Cerebellar nuclear complex (tissue), 1 donor: ENCODE measurements at places on chromosomes 6 and 20.

DNA sequence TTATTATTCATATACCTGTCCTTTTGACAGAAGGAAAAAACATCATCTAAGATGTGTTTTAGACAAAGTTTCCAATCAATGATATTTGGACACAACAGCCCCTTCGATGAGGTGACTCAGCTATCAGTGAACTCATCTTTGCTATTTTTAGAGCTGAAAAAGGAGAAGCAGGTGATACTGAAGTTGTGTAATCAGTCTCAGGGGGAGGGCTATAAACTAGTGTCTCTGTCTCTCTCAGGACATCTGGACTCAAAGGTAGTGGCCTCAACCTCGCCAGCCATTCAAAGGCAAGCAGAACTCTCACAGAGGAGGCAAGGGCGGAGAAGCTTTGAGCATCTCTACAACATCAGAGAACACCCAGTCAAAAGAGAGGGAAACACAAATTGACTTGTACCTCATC lies 135.4 kb downstream of the BFSP1 start:
- DNase-seq, result no peak

DNA sequence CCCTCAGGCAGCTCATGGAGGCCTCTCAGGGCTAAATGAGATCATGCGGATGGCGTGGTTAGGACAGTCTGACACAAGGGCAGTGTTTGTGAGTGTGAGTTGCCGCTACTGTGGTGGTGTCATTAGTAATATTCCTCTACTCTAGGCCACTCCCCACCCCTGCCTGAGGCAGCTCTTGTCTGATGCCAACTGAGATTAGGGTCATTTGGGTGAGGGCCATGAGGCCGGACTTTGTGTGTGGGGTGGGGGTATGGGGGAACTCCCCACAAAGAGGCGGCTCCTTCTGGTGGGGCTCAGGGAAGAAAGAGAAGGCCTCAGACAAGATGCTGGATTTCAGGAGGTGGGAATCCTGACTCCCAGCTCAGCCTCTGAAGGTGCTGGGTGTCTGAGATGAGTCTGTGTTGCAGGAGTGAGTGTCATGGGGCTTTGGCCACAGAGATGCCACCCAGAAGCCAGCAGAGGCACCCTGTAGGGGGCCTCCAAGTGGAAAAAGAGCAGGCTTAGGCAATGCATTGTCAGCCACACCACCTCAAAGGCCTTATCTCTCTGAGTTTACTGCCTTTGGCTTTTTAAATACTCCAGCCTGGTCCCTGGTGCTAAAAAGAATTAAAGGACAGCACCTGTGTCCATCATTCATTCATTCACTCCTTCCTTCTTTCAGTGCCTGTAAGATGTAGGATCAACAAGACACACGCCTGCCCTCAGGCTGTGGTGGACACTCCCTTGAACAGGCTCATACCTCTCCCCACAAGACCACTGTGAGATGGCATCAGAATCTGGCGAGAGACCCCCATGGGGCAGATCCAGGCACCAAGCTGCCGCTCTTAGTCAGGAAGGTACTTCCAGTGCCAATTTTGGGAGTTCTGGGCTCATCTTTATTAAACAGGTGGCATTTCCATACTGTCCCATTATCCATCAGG lies 175.2 kb downstream of the MRPL14 start:
- DNase-seq, result no peak

DNA sequence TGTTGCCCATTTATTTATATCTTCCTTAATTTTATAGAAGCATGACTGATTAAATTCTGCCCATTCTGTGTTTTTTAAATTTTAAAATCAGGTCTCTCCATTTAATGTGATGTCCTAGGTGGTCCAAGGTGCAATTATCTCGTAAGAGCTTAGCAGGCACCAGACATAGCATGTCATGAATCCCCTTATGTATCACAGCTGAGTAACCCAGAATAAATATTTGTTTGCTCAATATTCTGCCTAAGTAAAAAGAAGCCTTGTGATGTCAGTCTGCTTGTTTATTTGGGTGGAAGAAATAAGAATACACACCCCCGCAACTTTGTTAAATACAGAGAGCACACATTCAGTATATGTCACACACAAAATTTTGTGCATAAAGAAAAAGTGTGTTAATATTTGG lies 211.3 kb downstream of the FARS2 start:
- no peak for DNase-seq

GRCh38 chr6:36714511-36714910 lies 16.9 kb downstream of the RAB44 start:
- DNase-seq, result no peak

DNA sequence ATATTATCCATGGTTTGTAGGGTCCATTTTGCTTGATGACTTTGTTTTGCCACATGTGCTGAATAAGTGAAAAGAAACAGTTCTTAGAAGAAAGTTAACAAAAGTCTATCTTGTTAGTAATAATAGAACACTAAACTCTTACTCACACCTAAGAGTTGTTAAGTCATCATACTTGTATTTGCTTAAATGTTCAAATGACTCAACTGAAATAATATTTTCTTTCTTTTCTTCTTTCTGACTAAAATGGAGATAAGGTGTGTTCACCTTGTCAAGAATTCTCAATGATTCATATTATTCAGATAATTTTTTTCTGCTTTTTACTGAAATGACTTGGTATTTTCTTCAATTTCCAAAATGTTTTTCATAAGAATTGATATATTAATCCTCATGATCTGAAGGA lies 327.2 kb downstream of the HTR1B start:
- DNase-seq, result no peak

DNA sequence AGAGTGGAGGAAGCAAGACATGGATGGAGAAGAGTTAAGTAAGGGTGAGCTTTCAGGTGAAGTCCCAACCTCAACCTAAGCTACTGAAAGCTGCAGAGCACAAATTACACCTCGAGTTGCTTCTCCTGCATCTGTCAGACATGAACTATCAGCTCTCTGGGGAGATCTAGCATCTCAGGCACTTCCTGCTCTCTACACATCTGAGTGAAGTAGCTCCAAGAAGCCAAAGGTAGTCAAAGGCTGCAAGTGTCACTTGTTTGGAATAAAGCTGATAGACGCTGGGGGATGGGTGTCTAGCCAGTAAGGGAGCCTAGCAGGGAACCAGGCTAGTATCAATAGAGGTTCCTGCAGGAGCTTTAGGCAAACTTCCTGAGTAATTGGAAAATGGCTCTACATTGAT lies 228.0 kb downstream of the PLCB1 start:
- no peak for DNase-seq

- no peak for DNase-seq
Measured at GRCh38 chr20:52998268-52998667, 26.1 kb downstream of the TSHZ2 start.

DNA sequence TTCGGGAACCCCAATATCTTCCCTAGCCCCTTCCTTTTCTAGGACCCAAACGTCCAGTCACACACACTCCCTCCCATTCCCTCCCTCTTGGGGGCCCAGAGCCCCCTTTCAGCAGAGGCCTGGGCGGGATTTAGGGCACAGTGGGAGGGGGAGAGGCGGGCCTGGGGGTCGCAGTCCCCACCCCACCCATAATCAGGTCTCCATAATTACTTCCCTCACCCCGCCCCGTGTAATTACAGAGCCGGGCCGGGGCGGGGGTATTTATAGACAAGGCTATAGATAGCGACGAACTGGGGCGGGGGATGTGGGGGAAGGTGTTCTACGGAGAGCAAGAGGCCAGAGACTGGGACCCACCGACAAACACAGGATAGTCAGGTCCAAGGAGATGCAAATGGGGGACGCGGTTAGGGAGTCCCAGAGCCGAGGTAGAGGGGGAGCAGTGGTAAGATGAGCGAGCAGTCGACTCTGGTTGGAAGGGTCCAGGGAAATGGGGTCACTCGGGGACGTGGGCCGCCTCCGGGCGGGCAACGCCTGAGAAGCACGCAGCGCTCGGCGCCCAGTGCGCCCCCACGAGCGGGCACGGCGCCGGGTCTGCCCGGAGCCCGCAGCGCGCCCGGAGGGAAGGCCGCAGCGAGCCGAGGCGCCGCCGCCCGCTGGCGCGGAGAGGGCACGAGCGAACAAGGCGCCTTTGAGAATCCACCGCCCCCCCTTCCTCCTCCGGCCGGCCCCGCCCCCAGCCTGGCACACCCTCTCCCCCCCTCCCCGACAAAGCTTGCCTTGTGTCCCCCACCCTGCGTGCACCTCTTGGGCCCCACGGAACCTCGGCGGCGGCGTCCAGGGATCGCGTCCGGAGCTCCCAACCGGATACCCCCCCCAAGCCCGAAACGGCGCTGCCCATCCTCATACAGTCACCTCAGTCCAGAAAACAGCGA lies 670 bp upstream of the COL11A2 start:
- DNase-seq, result no peak

DNA sequence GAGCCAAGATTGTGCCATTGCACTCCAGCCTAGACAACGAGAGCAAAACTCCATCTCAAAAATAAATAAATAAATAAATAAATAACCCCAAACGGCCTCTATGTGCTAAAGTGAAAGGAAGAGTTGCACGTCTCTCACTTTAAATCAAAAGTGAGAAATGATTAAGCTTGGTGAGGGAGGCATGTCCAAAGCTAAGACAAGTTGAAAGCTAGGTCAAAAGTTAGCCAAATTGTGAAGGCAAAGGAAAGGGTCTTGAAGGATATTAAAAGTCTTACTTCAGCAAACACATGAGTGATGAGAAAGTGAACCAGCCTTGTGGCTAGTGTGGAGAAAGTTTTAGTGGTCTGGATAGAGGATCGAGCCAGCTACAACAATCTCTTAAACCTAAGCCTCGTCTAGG lies 14.3 kb downstream of the ZBP1 start:
- DNase-seq, result no peak

GRCh38 chr20:54108326-54108642 lies 37.9 kb upstream of the BCAS1 start:
- no peak for DNase-seq

DNA sequence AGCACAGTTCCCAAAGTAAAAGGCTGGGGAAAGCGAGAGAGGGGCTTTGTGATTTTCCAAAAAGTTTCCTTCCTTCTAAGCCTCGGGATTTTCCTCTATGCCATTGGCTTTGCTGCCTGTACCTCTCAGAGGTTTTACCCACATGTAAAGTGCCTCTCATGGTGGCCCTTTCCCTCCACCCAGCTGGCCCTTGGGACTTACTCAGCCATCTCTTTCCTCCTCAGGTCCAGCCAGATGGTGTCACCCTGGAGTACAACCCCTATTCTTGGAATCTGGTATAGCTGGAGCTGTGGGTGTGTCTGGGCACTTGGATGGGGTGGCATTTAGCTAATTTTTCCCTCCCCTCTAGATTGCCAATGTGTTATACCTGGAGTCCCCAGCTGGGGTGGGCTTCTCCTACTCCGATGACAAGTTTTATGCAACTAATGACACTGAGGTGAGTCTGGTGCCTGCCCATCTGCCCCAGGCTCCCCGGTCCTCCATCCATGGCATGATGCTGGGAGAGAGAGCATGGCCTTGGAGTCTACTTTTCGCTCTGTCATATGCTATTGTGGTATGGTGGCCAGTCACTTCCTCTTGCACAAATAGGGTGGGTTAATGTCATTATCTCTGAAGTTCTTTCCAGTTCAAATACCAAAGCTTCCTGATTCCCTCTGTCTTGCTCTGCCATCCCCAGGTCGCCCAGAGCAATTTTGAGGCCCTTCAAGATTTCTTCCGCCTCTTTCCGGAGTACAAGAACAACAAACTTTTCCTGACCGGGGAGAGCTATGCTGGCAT lies 1.1 kb downstream of the CTSA start:
- DNase-seq, result no peak

GRCh38 chr6:114432400-114432799 lies 89.6 kb upstream of the HS3ST5 start:
- DNase-seq, result no peak
